ENCODE measurements at places on chromosomes 13 and 19.

- DNase-seq = no peak
Measured at GRCh38 chr13:51848674-51849073, 3.7 kb upstream of the TMEM272 start.

GRCh38 chr19:54459282-54460229 lies 4.0 kb downstream of the LENG9 start:
- DNase-seq = no peak

- DNase-seq = no peak
Measured at GRCh38 chr13:52421216-52421615, 15.2 kb upstream of the THSD1 start.

- DNase-seq = no peak
Measured at GRCh38 chr19:49224879-49225278, 67.3 kb downstream of the TRPM4 start.

- no peak for DNase-seq
Measured at GRCh38 chr19:13844130-13844631, 32.8 kb upstream of the NANOS3 start.

All from activated CD8-positive, alpha-beta memory T cell treated with anti-CD3 and anti-CD28 coated beads for 1 hour (primary cell).